ENCODE measurements at places on chromosomes 13 and 19.

DNA sequence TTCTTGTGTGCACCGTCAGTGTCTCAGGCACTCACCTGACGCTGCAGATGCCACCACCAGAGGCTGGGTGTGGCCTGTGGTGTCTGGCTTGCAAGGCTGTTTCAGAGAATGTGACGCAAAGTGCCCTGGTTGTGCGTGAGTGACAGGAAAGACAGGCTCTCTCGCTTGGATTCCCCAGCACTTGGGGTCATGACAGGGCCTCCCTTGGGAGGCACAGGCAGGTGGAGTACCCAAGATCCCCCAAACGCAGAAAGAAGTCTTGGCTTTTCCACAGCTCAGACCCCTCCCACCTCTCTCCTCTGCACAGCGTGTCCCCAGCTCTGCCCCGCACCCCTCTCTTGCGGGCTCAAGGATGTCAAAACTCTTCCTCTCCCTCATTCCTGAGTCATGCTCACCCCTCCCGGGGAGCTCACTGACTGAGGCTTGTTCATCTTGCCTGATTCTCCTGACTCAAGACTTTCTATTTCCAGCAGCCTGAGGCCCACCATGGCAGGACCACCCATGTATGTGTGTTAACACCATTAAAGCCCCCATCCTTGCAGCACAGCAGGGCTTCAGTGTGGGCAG, 21.0 kb downstream of the DHX34 start:
- no peak for DNase-seq

DNA sequence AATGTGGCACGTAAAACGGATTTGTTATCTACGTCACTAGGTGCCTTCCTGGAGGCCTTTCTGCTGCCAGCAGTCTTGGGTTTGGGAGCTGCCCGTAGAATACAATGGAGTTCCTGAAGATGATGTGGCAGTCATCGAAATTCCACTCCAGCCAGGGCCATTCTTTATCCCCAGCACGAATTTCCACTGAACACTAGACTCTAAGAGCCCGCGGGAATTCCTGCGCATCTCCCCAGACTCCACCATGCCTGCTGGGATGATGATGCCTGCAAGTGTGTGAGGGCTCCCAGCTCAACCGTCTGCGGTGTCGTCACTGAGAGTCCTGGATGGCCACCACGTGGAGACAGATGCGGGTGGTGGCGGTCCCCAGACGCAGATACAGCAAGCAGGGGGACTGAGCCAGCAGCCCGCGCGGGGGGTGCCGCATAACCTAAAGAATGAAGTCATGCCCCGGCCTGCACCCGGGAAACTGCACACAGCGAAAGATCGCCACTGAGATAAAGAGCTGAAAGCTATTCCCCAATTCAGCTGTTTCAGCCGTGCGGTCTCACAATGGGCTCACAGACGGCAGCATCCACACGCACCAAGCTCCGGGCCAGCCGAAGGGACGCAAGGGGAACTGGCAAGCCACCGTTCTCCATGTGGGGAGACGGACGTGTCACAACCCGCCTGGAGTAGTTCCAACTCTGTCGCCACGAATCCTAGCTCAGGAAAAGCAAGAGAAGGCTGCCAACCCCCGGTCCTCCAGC, 41.1 kb downstream of the COL4A1 start:
- DNase-seq = no peak

GRCh38 chr19:19460258-19460731, 54.8 kb downstream of the GATAD2A start:
- no peak for DNase-seq

DNA sequence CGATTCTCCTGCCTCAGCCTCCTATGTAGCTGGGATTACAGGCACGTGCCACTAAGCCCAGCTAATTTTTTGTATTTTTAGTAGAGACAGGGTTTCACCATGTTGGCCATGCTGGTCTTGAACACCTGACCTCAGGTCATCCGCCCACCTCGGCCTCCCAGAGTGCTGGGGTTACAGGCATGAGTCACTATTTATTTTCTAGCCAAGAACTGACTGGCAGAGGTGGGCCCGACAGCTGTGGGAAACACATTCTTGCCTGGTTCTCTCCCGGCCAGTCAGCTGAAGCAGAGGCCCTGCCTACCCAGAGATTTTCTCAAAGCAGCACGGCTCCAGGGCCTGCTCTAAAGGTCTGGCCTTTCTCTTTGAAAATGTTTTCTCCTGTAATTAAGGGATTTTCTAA, 108.0 kb downstream of the KCTD15 start:
- DNase-seq = no peak

DNA sequence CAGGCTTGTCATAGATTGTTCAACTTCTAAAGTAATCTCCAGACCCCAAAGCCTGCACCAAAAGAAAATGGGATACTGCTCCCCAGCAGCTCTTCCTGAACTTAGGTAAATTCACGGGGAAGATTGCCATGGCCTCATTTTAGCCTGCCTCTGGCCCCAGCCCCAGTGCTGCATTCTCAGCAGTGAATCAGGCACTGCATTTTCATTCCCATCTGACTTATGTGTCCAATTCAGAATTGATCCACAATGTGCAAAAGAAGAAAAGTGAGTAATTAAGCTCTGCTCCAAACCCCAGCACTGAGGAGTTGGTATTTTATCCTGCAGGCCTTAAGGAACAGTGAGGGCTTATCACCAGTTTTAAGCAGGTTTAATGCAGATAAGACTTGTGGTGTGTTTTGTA, 176.4 kb downstream of the KCTD12 start:
- no peak for DNase-seq

DNA sequence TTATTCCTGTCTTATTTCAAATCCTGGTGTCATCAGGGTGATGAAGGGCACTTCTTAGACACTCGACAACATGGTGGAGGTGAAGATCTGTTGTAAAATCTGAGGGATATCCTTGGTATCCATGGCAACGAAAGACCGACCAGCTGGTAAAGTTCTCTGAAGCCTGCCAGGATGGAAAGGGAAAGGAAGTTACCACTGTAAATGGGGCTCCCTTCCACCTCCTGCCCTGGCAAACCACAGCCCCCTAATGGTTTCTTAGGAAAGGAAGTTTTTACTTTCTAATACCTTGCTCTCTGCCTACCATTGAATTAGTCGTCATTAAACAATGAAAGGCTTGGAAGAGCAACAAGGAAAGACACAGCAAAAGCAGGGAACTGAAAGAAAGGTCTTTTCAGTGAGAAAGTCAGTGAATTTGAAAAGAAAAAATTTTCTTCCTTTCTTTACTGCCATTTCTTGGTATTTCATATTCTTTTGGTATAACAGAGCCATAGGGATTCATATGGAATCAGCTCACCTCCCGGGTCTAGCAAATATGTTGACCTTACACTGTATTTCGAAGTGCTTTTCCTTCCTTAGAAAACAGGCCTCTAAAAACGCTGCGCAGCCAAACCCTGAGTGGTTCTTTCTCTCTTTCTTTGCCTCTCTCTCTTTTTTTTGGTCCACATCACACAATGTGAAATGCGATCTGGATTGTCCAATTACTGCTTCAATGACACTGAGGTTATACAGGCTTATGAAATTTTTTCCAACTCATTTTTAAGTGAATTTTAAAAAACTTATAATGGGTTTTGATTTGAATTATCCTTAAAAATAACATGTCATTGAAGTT, 111.0 kb downstream of the RGCC start:
- no peak for DNase-seq

- DNase-seq = no peak
Measured at GRCh38 chr13:59893266-59893665, 270.5 kb downstream of the DIAPH3 start.

DNA sequence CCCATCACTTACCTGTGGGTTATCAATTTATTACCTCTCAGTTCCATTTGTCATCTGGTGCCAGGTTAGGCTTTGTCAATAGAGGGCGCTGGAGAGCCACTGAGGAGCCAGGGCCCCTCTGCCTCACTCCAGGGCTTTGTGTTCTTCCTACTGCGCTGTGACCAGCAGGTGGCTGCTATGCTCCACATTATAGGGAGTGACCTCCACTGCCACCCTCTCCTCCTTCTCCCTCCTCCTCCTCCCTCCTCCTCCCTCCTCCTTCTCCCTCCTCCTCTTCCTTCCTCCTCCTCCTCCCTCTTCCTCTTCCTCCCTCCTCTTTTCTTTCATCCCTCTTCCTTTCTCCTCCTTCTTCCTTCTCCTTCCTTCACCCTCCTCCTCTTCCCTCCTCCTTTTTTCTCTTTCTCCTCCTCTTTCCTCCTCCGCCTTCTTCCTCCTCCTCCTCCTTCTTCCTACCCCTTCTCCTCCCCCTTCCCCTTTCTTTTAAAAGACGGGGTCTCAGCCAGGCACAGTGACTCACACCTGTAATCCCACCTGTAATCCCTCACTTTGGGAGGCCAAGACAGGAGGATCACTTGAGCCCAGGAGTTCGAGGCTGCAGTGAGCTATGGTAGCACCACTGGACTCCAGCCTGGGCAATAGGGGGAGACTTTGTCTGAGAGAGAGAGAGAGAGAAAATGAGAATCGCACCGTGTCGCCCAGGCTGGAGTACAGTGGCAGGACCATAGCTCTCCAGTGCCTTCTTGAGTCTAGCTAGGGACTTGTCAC, 10.3 kb upstream of the ZBTB32 start:
- DNase-seq = peak; percentile 85

DNA sequence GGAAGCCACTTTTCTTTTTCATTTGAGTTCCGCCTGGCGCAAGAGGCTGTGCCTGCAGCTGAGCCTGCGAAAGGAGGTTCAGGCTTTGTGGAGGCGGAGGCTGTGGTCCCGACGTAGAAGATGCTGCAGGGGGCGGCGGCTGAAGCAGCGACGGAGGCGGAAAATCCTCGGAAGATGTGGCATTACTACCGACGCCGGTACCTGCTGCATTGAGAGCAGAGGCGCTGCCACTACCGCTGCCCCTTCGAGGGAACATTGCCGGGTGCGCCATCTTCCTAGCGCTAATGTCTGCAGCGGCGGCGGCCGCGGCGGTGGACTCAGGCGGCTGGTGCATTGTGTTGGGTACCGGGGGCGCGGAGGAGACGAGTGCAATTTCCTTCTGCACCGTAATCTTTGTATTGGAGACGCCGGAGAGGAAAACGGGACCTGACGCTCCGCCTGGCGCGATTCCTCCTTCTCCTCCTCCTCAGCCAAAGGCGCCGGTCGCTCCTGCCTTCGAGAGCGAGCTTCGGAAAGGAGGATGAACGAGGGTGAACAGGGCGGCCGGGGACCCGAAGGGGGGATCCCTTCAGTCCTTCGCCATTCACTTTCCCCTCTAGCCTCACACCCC, at the start of gene TSC22D1:
Gene TSC22D1, minus strand, starts transcription at position 590 of the 610 bp plus-strand sequence. Its CDS starts 256 bp downstream, at position 334.
- DNase-seq = no peak

DNA sequence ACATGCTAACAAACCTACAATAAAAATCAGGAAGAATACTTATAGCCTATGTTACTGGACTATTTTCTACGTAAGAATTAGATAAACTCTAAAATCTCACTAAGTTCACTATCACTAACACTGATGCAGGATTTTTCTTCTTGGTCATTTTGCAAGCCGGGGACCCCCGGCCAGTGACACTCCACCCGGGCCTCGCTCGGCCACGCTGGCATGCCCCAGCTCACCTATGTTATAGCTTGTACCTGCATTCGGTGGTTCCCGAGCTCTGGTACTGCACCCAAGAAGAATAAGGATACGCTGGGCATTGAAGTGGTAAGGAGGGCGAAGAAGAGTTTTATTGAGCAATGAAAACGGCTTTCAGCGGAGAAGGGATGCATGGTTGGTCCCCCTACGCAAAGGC, 245.3 kb upstream of the NBEA start:
- DNase-seq = no peak

DNA sequence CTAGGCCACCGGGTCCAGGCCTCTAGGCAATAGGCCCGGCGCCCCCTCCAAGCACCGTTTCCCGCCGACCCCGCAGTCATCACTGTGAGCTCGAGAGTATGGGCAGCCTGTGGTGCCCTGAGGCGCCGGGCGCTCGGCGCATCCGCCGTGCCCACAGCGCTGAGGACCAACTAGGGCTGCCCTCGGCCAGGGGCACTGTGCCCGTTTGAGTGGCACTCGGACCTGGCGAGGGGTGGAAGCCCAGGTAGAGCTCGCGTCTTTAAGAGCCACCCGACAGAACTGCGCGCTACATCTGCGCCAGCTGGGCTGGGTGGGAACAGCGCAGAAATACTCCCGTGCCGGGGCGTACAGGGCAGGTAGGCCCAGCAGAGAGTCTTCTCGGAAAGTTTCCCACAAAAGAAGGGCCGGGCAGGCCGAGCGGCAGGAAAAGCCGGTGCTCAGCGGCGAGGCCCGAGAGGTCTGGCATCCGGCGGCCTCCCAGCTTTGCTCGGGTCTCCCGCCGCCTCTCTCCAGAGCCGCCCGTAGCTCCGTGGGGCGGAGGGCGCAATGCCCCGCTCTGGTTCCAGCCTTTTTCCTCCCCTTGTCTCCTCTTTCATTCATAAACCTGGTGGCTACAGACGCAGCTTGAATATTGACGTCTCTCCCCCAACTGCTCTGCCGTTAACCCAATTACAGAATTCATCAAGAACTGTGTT, 5.4 kb upstream of the SOX1 start:
- DNase-seq = no peak

DNA sequence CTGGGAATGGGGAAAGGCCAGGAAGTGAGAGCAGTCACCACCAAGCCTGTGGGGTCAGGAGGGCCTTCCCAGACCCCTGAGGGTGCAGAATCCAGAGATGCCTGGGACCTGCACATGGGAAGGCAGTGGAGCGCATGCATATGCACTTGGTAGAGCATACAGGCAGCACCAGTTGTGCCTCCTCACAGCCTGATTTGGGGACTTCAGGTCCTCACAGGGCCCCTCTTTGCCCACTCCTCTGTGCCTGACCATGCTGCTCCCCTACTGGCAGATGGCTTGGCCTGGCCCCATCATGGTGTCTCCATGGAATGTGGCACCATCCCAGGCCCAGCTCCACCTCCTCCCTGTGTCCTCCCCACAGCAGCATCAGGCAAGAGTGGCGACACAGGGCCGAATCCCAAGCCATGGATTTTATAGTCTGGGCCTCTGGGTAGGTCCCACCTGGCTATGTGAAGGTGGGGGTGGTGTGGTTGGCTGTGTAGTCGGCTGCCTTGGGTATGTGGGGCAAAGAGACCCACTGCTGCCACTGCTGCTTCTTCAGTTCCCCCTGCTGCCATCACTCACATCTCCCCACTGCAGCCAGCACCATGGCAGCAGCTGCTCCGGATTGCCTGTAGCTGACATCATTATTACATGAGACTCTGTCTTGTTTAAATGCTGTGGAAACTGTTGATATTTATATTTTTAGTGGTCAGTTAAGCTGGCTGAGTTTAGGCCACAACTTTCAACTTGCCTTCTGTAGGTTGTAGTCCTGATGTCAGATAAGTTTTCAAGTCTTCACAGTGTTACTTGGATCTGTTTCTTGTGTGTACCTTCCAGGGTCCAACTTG, 247.0 kb downstream of the GPC6 start:
- no peak for DNase-seq

- no peak for DNase-seq
Measured at GRCh38 chr13:110500341-110500740, 61.2 kb downstream of the RAB20 start.

GRCh38 chr19:47842941-47843340, 16.1 kb upstream of the TPRX2 start:
- DNase-seq = no peak
